ENCODE measurements at places on chromosomes 7 and 10. TPM values are rescaled to one million over a fixed set of nuclear protein-coding genes. Genes with fewer than 3 reads are reported as not detected.

DNA sequence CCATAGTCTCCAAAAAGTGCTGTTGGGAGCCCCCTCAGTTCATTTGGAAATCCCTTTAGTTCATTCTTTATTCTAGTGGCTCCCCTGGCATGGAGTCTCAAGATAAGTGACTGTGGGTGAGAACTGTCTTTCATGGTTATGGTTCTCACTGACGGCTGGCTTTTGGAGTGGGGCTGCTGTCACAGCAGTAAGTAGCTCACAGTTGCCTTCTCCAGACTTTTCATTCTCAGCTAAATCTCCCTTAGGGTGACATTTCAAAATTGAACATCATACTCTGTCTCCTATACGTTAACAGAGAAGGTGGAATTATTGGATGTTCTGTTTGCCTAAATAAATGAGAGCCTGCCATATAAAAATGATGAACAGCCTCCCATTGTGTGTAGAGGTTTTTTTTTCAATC, 58.7 kb downstream of the PLPP4 start:
- H3K36me3 ChIP-seq: no peaks in the 10 kb centered on the region
- H3K27me3 ChIP-seq: no peaks in the 10 kb centered on the region
- DNase-seq: no peak
- H3K4me1 ChIP-seq: no peaks in the 10 kb centered on the region
- no peak overlapping the region for H3K4me3 ChIP-seq
- H3K27ac ChIP-seq: no peak overlapping the region

GRCh38 chr10:79948976-79949722, at the start of gene SFTPD:
Gene SFTPD, minus strand, starts transcription at chr10:79949105. Its CDS starts 2,446 bp downstream, at chr10:79946659.
- no peaks in the 10 kb centered on the region for H3K27me3 ChIP-seq
- H3K4me3 ChIP-seq: no peak within 1 kb of the TSS
- H3K27ac ChIP-seq: no peak within 1 kb of the TSS
- 0 out of 2 replicates have a peak, but pooled peaks cover 6% of the 10 kb centered on the region for H3K4me1 ChIP-seq

GRCh38 chr7:94971051-94971867, 63.9 kb downstream of the PPP1R9A start:
- peaks cover 10% of the 10 kb centered on the region for H3K4me1 ChIP-seq
- no peak overlapping the region for H3K4me3 ChIP-seq
- no peak for DNase-seq
- no peaks in the 10 kb centered on the region for H3K36me3 ChIP-seq
- no peak overlapping the region for H3K27ac ChIP-seq
- no peaks in the 10 kb centered on the region for H3K27me3 ChIP-seq

GRCh38 chr10:60892571-60892970, 51.4 kb downstream of the RHOBTB1 start:
- H3K4me3 ChIP-seq: no peak overlapping the region
- H3K27me3 ChIP-seq: no peaks in the 10 kb centered on the region
- H3K4me1 ChIP-seq: no peaks in the 10 kb centered on the region
- 0 out of 2 replicates have a peak, but pooled peaks cover 3% of the 10 kb centered on the region for H3K36me3 ChIP-seq

GRCh38 chr7:83850941-83851340, 202.0 kb upstream of the SEMA3E start:
- H3K27me3 ChIP-seq: no peaks in the 10 kb centered on the region
- no peak overlapping the region for H3K4me3 ChIP-seq
- no peak overlapping the region for H3K27ac ChIP-seq
- no peaks in the 10 kb centered on the region for H3K36me3 ChIP-seq
- DNase-seq: no peak

GRCh38 chr10:7159517-7159916, 251.3 kb downstream of the SFMBT2 start:
- no peak overlapping the region for H3K27ac ChIP-seq
- H3K27me3 ChIP-seq: no peaks in the 10 kb centered on the region
- no peak overlapping the region for H3K4me3 ChIP-seq
- DNase-seq: no peak
- no peaks in the 10 kb centered on the region for H3K4me1 ChIP-seq
- H3K36me3 ChIP-seq: no peaks in the 10 kb centered on the region

AKR1B15 gene
- not detected for total RNA-seq

Data from GM23338 (cell line).